Fibroblast of the aortic adventitia (primary cell): ENCODE measurements at places on chromosomes 3 and 15.

DNA sequence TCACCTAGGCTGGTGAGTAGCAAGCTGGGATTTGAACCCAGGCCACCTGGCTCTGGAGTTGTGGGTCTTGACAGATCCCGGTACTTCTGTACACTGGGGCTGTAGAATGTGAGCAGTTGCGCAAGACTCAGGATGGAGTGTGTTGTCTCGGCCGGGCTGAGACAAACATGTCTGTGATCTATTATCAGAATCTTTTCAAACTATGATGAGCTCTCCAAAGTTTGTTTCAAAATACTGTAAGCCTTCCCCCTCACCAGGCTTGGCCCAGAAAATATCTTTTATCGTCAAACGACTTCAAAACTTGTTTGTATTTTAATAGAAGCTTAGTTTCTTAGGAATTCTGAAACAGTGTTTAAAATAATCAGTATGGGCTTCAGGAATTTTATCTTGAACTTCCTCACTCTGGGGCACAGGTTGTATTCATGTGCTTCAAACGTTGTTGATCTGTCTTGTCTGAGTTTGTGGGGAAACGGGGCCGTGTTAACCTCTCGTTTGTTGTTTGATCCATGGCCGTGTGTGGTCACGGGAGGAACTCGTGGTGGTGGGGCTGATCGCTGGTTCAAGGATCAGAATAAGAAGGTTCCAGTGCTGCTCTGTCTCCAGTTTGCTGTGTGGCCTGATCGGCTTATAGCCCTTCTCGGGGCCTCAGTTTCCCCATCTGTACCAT, 40.3 kb upstream of the TFRC start:
- no peak for DNase-seq

DNA sequence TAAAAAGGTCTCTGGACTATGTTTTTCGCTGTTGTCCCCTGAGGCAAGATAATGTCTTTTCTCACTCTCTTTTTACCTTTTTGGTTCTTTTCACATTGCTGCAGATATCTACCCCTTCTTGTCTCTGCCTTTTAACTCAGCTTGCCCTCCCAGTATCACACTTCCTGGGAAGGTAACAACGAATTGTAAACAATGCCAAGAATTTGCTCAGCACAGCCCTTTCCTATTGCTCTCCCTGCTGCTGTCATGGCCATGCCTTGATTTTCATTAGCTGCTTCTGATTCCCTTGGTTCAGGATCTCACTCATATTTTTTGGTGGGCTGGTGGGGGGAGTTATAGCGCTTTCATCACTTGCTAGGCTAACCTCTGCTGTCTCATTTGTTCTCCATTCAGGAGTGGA, 123.1 kb upstream of the DPH6 start:
- DNase-seq: no peak

DNA sequence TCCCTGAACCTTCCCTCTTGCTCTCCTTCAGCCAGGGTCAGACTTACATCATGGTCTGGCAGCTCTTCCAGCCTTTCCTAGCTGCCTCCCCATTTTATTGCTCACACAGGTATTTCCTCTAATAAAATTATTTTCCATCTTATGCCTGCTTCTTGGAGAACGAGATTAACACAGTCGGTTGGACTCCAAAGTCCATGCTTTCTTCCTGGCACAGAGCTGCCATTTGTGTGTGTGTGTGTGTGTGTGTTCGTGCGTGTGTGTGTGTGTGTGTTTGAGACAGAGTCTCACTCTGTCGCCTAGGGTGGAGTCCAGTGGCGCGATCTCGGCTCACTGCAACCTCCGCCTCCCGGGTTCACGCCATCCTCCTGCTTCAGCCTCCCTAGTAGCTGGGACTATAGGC, 15.5 kb downstream of the FSD2 start:
- DNase-seq: no peak

- DNase-seq: no peak
Observed at GRCh38 chr15:84570164-84570735, 30.6 kb upstream of the ZSCAN2 start.

DNA sequence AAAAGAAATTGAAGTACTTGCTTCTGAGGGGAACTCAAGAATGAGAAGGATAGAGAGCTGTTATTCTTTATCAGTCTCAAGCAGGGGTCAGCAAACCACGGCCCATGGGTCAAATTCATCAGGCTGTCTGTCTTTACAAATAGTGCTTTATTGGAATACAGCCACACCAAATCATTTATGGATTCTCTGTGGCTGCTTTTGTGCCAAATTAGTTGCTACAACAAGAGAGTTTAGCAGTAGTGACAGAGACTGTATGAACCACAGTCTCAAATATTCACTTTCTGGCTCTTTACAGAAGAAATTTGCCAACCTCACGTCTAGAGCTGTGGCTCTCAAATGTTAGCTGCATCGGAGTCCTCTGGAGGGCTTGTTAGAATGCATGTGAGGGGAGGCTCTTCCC, 258.0 kb upstream of the RARB start:
- no peak for DNase-seq

DNA sequence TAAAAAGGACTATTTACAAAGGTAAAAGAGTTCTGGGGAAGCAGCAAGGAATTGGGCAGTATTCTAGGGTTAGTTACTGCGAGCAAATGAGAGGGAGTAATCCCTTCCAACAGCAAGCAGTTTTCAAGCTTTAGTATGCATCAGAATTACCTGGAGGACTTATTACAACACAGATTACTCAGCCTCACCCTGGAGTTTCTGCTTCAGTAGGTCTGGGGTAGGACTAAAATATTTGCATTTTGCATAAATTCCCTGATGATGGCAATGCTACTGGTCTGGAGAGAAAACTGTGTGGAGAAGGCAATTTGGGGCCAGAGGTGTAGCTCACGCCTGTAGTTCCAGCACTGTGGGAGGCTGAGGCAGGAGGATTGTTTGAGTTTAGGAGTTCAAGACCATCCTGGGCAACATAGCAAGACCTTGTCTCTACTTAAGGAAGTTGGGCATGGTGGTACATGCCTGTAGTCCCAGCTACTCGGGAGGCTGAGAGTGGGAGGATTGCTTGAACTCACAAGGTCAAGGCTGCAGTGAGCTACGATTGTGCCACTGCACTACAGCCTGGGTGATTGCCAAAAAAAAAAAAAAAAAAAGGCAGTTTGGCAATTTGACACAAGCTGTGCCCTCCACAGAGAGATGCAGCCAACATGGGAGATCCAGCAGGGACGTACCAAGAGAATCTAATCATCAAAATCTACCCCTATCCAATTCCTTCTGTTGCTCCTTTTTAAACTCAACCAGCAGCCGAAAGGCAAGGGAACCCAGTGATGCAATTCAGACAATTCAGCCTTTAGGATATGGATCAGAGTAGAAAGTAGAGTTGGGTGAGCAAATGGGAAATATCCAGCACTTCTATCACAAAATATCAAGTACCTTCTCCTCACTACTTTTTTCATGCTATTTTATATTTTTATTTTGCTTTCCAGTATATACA, 27.1 kb upstream of the AP4E1 start:
- peak; percentile 35 for DNase-seq

- DNase-seq: no peak
Observed at GRCh38 chr15:49558929-49559328, 61.7 kb downstream of the FAM227B start.

GRCh38 chr3:119184796-119185570, 11.6 kb downstream of the UPK1B start:
- peak; percentile 87 for DNase-seq

DNA sequence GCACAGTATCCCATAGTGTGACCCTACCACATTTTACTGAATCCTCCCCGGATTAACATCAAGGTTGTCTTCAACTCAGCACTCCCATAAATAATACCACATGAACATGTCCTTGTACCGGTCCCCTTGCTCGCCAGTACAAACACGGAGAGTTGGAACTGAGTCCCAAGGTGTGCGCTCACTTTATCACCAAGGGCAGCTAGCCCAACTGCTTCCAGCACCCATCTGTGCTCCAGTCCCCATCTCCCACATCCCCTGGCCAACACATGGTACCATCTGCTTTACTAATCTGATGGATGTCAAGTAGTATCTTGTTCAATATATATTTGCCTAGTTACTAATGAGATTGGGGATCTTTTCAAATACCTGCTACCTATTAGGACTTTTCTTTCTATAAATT, 64.7 kb downstream of the ISG20 start:
- no peak for DNase-seq

DNA sequence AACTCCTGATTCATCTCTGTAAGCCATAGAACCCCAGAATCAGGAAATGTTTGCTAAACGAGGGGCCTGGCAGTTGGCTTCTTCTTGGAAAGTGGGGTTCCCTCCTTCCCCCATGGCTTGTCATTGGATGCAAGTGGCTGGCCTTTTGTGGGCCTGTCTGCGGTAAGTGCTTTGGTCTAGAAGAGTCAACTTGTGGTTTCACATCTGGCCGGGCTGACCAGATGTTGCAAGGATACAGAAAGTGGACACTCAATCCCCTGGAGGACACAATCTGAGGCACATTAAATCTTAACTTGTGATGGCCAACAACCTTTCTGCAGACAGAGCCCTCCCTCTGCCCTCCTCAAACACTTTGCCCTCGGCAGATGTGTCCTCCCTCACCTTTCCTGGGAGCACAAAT, 1.1 kb downstream of the FAH start:
- no peak for DNase-seq

GRCh38 chr3:172074586-172074985, 35.2 kb downstream of the FNDC3B start:
- DNase-seq: no peak
